ENCODE measurements at places on chromosomes 13 and 19.

- no peak for DNase-seq
Observed at GRCh38 chr19:6570764-6571163, 20.2 kb downstream of the CD70 start.

DNA sequence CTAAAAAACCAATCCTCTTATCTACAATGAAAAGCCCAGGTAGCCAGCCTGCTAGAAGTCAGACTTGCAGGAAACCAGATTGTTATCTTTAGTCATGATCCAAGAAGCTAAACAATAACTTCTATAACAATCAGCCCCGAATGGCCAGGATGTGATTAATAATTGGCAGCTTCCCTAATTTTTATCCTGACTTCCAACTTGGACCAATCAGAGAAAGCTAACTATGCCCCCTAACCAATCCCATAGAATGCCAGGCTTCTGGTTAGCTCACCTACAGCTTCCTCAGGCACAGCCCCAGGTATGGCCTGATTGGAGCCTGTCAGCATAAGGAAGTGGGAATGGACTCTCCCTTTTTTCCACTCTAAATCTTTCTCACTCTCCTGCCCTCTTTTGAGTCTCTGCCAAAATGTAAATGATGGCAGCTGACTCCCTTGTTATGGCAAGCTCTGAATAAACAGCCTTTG is 394.9 kb downstream of the DLEU7 start:
- DNase-seq = no peak

DNA sequence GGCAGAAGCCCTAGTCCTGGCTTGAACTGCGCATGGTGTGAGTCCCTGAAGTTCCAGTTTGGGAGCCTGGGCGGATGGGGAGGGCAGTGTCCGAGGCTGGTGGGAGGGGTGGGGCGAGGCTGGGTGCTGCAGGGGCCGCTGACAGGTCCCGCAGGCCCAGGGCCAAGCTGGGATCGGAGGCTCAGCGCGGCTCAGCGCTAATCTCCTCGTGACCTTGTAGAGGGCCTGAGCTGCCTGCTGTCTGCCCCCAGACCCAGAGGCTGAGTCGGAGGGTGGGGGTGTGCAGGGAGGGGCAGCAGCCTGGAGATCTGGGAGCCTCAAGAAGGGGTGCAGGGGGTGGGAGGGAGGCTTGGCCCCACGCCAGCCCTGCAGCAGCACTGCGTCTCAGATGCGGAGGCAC is 3.0 kb downstream of the ATP1A3 start:
- DNase-seq = no peak

DNA sequence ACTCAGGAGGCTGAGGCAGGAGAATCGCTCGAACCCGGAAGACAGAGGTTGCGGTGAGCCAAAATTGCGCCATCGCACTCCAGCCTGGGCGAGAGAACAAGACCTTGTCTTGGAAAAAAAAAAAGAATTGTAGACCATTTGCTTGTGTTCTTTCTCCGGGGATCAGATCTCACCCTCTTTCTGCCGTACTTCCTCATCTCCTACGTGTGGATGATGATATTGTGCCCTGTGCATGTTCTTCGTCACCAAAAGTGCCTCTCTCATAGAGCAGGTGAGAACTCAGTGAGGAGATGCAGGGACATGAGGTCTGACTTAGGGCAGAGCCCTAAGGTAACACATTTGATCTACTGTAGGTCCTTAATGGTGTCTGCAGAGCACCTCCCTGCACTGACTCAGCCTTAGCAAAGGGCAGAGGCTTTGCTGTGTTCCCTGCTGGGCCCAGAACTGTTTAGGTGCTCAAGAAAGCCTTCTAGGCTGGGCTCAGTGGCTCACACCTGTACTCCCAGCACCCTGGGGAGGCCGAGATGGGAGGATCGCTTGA is 1.3 kb downstream of the APOC2 start:
- no peak for DNase-seq

GRCh38 chr19:3801412-3802096 is 15.4 kb upstream of the MATK start:
- peak; percentile 54 for DNase-seq

- no peak for DNase-seq
Observed at GRCh38 chr19:3575260-3575741, 2.6 kb downstream of the HMG20B start.

- DNase-seq = no peak
Observed at GRCh38 chr13:44703371-44703770, 127.2 kb upstream of the TSC22D1 start.

GRCh38 chr13:40120288-40120687 is 464.8 kb downstream of the COG6 start:
- DNase-seq = no peak

- DNase-seq = no peak
Observed at GRCh38 chr13:79770056-79770455, 289.1 kb downstream of the NDFIP2 start.

GRCh38 chr19:1082165-1082927 is 12.8 kb downstream of the POLR2E start:
- peak; percentile 73 for DNase-seq

- DNase-seq = no peak
Observed at GRCh38 chr13:53382008-53382407, 353.4 kb downstream of the OLFM4 start.

DNA sequence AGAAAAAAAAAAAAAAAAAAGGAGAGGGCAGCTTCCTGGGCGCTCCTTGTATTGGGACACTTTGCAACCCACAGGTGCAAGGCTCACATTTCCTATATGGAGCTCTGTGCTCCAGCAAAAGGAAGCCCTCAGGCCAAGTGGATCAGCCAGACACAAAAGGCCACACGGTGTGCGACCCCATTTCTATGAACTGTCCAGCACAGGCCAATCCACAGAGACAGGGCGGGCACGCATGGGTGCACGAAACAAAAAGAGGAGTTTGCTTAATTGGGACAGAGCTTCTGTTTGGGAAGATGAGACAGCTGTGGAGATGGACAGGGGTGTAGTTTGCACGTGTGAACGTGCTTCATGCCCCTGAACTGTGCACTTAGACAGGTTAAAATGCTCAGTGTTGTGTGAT is 31.6 kb upstream of the MATK start:
- DNase-seq = no peak

- no peak for DNase-seq
Observed at GRCh38 chr19:3606174-3606689, 443 bp downstream of the TBXA2R start.

- DNase-seq = no peak
Observed at GRCh38 chr19:1298235-1298634, 12.6 kb downstream of the EFNA2 start.

- DNase-seq = no peak
Observed at GRCh38 chr19:45646345-45646698, 7.1 kb upstream of the EML2 start.

GRCh38 chr13:53135301-53135700 is 106.7 kb downstream of the OLFM4 start:
- DNase-seq = no peak

DNA sequence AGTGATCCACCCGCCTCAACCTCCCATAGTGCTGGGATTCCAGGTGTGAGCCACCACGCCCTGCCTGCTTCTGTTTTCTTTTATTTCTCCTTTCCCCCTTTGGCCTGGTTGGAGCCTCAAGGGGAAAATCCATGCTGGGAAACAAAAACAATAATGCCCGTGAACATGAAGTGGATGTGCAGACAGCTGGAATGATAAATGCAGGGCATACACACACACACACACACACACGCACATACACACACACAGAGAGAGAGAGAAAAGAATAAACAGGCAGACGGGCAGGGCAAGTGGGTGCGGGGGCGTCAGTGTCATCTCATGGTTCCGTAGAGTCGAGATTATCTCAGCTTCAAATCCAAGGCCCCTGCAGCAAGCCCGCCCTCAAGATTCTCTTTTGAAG is 4.4 kb upstream of the PLEKHF1 start:
- DNase-seq = peak; percentile 43

DNA sequence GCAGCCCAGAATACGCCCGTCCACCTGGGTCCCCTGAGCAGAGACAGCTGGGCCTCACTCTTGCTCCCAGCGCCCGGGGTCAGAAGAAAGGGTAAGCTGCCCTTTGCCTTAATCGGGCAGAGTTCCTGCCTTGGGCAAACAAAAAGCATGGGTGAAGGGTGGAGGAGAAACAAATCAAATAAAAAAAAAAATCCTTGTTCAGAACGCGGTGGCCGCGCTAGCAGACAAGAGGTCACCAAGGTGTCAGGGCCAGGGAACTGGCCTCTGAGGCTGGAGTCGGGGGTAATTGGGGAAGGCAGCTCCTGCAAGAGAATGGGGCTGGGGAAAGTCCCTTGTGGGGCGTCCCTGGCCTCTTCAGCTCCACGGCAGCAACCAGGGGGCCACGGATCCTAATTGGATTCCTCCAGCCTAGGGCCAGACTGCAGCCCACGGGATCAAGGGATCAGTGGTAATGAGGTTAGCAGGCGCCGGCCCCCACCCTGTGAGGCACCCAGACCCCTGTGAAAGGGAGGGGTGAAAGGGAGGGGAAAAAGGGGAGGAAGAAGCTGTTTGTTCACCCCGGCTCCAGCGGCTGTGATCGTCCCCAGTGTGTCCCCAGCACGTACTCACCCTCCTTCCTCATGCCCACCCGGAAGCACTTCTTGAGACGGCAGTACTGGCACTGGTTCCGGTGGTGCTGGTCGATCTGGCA is 5.5 kb downstream of the NR2F6 start:
- DNase-seq = no peak

GRCh38 chr19:18204394-18205199 is 755 bp upstream of the RAB3A start:
- peak; percentile 40 for DNase-seq

DNA sequence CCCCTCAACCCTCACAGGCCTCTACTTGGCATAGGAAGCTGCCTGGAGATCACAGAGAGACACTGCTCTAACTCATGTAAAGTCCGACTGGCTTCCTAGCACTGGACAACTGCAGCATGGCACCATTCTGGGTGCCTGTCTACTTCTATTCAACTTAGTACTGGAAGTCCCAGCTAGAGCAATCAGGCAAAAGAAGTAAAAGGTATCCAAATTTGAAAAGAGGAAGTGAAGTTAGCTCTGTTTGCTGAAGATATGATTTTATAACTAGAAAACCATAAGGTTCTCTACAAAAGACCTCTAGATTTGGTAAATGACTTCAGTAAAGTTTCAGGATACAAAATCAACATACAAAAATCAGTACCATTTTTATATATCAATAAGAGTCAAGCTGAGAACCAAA is 1017.6 kb downstream of the PCDH9 start:
- no peak for DNase-seq
